ENCODE measurements at places on chromosomes 6 and 20. TPM values are rescaled to one million over a fixed set of nuclear protein-coding genes. Genes with fewer than 3 reads are reported as not detected.
A peak's percentile ranks its signal among the peaks of the same experiment; 100 is the strongest.

Gene NKX2-4
- not detected for total RNA-seq

Gene DEFB124
- total RNA-seq: not detected

Gene PKIG
- 146 TPM for total RNA-seq

Gene SSTR4
- total RNA-seq: not detected

Gene NKX2-2
- total RNA-seq: not detected

Gene FAM217B
- 12.8 TPM for total RNA-seq

Gene SOX12
- total RNA-seq: 4.4 TPM

- no peak for DNase-seq
Observed at GRCh38 chr20:61373055-61373399, 121.0 kb downstream of the CDH4 start.

GRCh38 chr6:147279427-147279826, 75.2 kb downstream of the STXBP5 start:
- DNase-seq: no peak

DNA sequence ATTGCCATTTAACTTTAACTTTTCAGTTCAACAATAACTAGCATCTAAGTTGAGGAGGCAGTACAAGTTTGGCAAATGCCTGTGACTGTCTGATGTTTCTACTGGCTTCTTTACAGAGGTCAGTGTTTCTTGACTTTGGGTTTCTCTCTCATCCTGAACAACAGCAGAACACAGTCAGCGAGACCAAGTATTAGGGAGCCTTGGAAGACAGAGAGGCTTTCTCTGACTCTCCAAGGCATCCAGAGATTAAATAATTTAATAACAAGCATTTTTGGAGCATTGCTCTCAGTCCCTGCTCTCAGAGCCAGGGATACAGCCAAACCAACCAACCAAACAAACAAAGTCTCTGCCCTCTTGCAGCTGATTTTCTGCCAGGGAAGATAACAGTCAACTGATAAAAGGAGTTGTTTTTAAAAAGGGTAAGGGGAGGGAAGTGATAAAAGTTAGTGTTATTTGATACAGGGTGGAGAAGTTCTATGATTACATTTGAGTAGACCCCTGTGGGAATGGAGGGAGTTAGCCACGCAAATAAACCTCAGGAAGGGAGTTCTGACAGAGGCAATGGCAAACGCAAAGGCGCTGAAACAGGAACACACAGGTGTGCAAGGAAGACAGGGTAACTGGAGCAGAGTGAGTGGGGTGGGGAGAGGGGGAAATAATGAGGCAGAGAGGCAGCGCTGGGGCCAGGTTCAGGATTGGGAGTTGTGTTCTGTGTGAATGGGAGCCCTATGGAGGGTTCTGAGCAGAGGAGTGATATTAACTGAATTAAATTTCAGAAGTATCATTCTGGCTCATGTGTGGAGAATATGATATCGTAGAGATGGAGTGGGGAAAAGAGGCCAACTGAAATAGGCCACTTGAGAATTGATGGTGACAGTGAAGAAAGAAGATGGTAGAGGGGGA, 55.2 kb downstream of the SEL1L2 start:
- no peak for DNase-seq

- DNase-seq: no peak
Observed at GRCh38 chr6:5278565-5279120, 17.3 kb downstream of the FARS2 start.

GRCh38 chr6:168660400-168660945, 219.5 kb downstream of the SMOC2 start:
- no peak for DNase-seq

GRCh38 chr20:54148947-54149764, 24.6 kb downstream of the CYP24A1 start:
- DNase-seq: no peak

DNA sequence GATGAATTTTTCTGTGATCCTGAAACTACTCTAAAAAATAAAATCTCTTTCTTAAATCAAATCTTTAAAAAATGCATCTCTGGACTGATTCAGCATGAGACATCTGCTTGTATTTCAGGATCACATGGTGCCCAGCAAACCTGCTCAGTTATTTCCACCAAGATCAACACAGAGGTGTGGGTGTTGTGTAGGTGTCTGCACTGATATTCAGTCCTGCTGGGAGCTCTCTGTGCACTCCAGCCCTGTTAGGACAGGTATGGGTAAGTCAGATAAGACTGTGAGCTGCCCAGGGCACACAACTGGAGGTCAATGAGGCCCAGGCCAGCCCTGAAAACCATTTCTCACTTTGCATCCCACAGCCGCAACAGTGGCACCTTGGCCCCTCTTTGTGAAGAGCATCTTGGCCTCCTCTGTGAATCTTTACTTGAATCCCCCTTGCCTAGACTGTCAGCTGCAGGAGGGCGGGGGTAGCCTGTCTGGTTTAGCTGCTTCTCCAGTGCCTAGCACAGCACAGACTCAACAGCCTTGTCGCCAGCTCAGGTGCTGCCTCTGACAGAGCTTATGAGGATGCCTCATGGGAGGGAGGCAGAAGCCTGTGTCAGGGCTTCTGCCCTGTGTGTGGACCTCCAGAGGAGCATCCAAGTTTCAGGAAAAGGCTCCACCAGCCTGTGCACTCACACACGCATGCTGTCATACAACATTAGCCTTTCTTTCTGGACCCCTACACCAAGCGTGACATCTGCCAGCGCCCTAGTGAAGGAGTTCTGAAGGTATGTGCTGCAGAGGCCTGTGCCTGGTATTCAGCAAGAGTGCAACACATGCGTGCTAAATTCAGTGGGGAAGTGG, 187.6 kb upstream of the CST7 start:
- peak; percentile 89 for DNase-seq
